GM12878 (cell line): ENCODE measurements at places on chromosomes 5 and 9. TPM values are rescaled to one million over a fixed set of nuclear protein-coding genes. Genes with fewer than 3 reads are reported as not detected.

Gene GRXCR2
- not detected in 2 replicates for total RNA-seq

Gene EIF4E1B
- total RNA-seq: not detected in 2 replicates

Gene TERT
- total RNA-seq: 14.8 and 21.5 TPM in 2 replicates

Gene ENTPD2
- total RNA-seq: 1.4 and 2.0 TPM in 2 replicates

Gene GRAMD2B
- total RNA-seq: 8.1 and 8.2 TPM in 2 replicates

Gene TMEM252
- total RNA-seq: not detected in 2 replicates

Gene SMIM33
- not detected in 2 replicates for total RNA-seq

Gene ZNF879
- not detected in 2 replicates for total RNA-seq

Gene PCDHGB5
- total RNA-seq: 1.8 and 2.3 TPM in 2 replicates

Gene MAPKAP1
- total RNA-seq: 98.0 and 107 TPM in 2 replicates
